ENCODE measurements at places on chromosomes 16 and 17. TPM values are rescaled to one million over a fixed set of nuclear protein-coding genes. Genes with fewer than 3 reads are reported as not detected.

DNA sequence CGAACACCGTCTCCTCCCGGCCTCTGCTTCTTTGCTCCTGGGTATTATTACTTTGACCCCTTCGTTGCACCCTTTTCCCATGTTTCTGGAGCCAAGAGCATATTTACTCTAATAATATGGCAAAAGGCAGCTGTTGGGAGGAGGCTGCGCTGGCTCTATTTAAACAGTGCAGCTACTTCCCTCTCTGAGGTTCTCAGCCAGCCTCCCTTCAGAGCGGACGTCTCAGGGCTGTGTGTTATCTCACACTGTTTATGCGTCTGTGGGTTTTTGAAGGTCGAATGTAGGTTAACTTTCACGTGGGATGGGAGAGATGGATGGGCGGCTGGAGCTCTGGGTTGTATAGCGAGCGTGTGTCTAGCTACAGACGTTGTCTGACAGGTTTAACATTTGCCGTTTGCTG lies 45.3 kb downstream of the COX4I1 start:
- DNase-seq: no peak
- H3K4me1 ChIP-seq: no peaks in the 10 kb centered on the region
- no peak overlapping the region for H3K4me3 ChIP-seq
- peaks cover 5% of the 10 kb centered on the region for H3K27me3 ChIP-seq
- no peak overlapping the region for H3K27ac ChIP-seq

The DOC2B gene
- total RNA-seq: 0.33 TPM

DNA sequence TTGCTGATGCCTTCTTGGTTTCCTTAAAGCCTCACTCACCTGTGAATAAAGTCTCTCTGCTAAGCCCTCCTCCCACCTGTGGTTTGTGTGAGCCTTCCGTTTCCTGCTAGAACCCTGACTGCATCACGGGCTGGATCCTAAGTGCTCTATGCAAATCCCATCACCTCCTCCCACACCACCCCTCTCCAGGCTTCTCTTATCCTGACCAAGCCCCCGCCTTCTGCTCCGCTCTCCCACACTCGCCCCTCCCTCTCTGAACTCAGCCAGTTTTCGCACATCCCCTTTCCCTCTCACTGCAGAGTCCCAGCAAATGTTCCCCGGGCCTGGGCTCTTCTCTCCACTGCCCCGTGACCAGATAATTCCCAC lies 51.8 kb downstream of the PIMREG start:
- peak overlapping the region; percentile 47 for H3K4me3 ChIP-seq
- H3K27ac ChIP-seq: peak overlapping the region; percentile 78
- H3K27me3 ChIP-seq: no peaks in the 10 kb centered on the region
- peak; percentile 61 for DNase-seq
- H3K4me1 ChIP-seq: peaks cover 45% of the 10 kb centered on the region
- H3K36me3 ChIP-seq: no peaks in the 10 kb centered on the region

The MFAP4 gene
- 0.67 TPM for total RNA-seq

DNA sequence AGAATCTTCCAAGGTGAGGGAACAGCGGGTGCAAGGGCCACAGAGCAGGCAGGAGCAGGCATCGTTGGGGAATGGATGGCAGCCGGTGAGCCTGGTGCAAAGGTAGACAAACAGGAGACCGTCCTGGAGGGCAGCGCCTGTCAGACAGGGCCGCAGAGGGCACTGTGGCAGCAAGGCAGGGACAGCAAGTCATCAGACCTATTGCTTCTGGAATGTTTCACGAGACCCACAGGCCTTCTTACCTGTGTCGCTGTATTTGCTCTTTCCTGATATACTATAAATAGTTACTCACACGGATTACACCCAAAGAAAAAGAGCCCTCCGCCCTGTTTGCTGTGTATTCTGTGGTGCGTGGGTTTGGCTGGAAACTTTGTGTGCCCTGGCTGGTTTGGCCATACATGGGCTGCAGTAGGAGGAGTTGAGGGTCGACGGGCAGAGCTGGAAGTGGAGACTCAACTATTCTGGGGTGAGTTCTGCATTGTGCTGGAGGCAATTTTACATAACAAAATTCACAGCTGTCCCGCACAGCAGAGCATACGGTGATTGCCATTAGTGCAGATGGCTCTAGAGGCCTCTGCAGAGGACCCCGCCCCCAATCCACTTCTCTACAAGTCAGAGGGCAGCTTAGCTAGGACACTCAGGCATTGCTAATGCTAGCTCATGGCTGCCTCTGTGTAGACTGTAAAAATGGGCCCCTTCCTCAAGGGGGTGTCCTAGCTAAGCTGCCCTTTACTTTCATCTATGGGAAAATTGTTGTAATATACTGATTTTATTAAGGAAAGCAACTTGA lies 18.6 kb upstream of the POLR3E start:
- H3K27me3 ChIP-seq: peaks cover 1% of the 10 kb centered on the region
- peaks cover 29% of the 10 kb centered on the region for H3K36me3 ChIP-seq
- no peak overlapping the region for H3K4me3 ChIP-seq
- no peak for DNase-seq
- no peaks in the 10 kb centered on the region for H3K4me1 ChIP-seq

DNA sequence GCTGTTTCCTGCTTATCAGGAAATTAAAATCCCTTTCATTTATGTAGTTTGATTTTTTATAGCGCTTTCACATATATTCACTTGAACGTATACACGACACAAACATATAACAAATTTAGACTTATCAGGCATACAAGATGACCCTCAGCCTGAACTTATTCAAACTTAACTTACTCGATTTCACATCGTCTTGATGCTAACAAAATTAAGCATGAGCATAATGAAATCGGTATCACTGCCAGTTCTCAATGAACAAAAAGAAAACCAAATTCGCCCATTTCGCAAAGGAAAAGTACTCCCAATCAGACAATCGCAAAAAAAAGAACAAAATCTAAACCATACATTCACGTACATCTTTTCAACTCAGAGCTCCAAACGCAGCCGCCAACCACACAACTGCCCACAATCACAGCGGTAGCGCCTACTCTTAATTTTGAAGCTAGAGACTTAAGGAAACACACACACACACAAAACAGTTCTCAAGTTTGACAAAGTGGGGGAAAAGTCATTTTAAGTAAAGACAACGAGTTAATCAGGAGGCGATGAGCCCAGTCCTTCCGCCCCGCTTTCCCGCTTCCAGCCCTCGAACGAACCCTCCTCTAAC lies 1.1 kb downstream of the GJC1 start:
- H3K4me3 ChIP-seq: peak overlapping the region; percentile 98
- H3K27me3 ChIP-seq: peaks cover 4% of the 10 kb centered on the region
- H3K36me3 ChIP-seq: no peaks in the 10 kb centered on the region
- no peak for DNase-seq
- peaks cover 6% of the 10 kb centered on the region for H3K4me1 ChIP-seq
- H3K27ac ChIP-seq: peak overlapping the region; percentile 85

The HES7 gene
- total RNA-seq: 3.3 TPM

GRCh38 chr16:22214889-22215288 lies 8.8 kb downstream of the EEF2K start:
- no peak overlapping the region for H3K27ac ChIP-seq
- H3K4me3 ChIP-seq: no peak overlapping the region
- H3K4me1 ChIP-seq: no peaks in the 10 kb centered on the region
- H3K27me3 ChIP-seq: peaks cover 3% of the 10 kb centered on the region

GRCh38 chr17:55746466-55746865 lies 4.4 kb upstream of the PCTP start:
- no peak overlapping the region for H3K4me3 ChIP-seq
- H3K27ac ChIP-seq: no peak overlapping the region
- no peak for DNase-seq
- H3K36me3 ChIP-seq: no peaks in the 10 kb centered on the region

DNA sequence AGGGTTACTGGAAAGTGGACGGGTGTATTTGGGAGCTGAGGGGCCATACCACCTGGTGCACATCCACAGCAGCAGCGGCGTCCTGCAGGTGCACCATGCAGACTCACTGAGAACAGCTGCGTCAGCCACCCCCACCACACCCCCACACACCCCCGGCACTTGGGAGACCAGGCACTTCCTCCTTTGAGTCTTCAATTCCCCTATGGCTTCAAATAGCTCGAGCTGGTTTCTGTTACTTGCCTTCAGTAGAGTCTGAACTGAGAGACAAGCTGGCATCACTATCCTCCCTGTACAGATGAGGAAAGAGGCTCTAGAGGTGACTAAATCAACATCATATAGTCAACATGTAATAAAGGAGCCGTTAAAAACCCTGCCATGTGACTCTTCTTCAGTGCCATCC lies 15.4 kb downstream of the CUEDC1 start:
- no peak for DNase-seq
- no peak overlapping the region for H3K4me3 ChIP-seq
- H3K4me1 ChIP-seq: peaks cover 4% of the 10 kb centered on the region
- H3K36me3 ChIP-seq: peaks cover 4% of the 10 kb centered on the region
- no peak overlapping the region for H3K27ac ChIP-seq

DNA sequence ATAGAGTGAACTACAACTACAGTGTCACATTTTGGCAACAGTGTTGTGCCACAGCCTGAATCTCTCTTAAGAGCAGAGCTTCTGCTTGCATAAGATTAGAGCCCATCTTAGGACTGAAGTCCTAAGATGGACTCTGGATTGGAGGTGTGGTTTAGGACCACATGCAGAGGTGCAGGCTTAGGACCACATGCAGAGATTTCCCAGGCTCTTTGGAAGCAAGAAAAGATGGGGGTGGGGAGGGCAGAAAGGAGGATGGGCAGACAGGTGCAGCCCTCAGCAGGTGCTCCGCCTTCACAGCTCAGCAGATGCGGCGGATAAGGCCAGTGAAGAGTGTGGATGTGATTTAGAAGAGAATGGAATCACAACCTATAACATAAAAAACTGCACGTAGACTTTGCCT lies 128.7 kb downstream of the TANGO6 start:
- H3K36me3 ChIP-seq: no peaks in the 10 kb centered on the region
- H3K27ac ChIP-seq: peak overlapping the region; percentile 34
- DNase-seq: no peak
- H3K4me3 ChIP-seq: no peak overlapping the region

The NLRC3 gene
- 3.2 TPM for total RNA-seq

DNA sequence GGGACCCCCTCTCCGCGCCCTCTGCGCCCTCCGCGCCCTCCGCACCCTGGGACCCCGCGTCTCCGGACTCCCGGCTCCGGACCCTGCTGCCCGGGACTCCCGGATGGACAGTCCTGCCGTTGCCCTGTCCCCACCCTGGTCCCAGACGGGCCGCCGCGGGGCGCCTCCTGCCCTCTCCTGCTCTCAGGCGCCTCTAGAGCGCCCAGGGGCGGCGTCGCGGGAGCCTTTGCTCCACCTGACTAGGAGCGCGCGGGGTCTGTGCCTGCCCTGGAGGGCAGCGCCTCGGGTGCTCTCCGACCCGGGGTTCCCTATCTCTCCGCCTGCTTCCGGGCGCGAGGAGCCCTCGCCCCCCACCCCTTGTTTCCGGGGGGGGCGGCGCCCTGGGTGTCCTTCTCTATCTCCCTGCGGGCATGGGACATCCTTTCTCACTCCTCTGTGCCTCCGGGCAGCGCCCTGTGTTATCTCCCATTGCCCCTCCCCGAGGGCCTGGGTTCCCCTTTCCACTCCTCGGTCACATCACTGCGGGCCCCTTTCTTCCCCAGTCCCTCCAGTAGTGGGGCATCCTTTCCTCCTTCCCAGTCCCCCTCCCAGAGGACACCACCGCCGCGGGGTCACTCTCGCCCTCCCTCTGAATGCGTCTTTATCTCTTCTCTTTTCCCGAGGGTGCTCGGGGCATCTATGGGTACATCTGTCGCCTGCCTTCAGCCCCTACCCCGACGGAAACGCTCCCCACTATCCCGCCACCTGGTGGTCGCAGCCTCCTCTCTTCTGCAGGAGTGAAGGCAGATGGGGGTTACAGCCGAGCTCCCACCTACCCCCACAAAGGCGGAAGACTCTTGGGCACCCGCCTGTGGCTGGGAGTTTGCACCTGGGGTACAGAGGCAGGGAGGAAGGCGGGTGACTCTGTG lies 875 bp downstream of the PRKCB start:
- no peak overlapping the region for H3K27ac ChIP-seq
- peaks cover 7% of the 10 kb centered on the region for H3K36me3 ChIP-seq
- peaks cover 22% of the 10 kb centered on the region for H3K4me1 ChIP-seq
- peaks cover 11% of the 10 kb centered on the region for H3K27me3 ChIP-seq
- H3K4me3 ChIP-seq: peak overlapping the region; percentile 91

- H3K27me3 ChIP-seq: peaks cover 2% of the 10 kb centered on the region
- no peak overlapping the region for H3K4me3 ChIP-seq
- no peak overlapping the region for H3K27ac ChIP-seq
- no peaks in the 10 kb centered on the region for H3K4me1 ChIP-seq
These were observed 457.7 kb upstream of the MAF start for GRCh38 chr16:80058214-80058613.

The HSD17B2 gene
- total RNA-seq: not detected

- H3K27ac ChIP-seq: no peak overlapping the region
- DNase-seq: no peak
- H3K27me3 ChIP-seq: no peaks in the 10 kb centered on the region
- no peak overlapping the region for H3K4me3 ChIP-seq
These were observed 403.4 kb downstream of the CDH11 start for GRCh38 chr16:64718486-64718885.

The KRT9 gene
- total RNA-seq: not detected

The DBNDD1 gene
- 36.8 TPM for total RNA-seq

DNA sequence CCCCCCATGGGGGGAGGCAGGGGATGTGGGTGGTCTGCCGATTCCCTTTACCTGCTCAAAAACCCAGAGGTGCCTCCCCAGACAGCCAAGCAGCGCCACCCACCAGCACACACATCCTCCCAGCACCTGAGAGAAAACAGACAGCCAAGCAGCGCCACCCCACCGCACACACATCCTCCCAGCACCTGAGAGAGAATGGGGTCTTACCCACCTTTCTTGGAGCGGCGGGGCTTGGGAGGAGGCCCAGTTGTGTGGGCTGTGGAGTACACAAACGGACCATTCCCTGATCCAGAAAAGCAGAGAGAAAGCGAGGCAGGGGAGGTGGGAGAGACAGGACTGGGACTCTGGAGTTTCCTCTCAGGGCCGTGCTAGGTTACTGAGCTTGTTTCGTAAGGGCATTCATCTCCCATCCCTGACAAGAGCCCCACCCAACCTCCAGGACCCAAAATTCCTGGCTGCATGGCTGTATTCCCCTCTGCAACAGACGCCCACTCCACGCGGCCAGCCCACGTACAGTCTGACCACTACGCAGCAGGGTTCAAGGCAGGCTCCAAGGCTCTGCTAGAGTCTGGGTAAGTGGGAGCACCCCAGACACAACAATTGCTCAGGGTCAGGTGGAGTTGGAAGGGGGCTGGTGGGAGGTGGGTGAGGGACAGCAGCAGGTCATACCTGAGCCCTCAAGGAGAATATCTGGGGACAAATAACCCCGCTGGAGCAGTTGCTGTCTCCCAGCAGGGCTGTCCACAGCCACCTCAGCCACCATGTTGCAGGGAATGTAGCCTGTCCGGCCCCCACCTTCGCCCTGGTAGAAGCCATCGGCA lies 22.3 kb downstream of the TSPOAP1 start:
- peaks cover 15% of the 10 kb centered on the region for H3K27me3 ChIP-seq
- H3K36me3 ChIP-seq: peaks cover 4% of the 10 kb centered on the region
- no peak for DNase-seq
- H3K27ac ChIP-seq: no peak overlapping the region

The KLHL10 gene
- not detected for total RNA-seq

The COG7 gene
- 10.1 TPM for total RNA-seq

The WFIKKN2 gene
- not detected for total RNA-seq
